ENCODE measurements at places on chromosomes 16 and 17.

- no peak for DNase-seq
Observed at GRCh38 chr16:1049113-1049975, 23.2 kb upstream of the SSTR5 start.

- no peak for DNase-seq
Observed at GRCh38 chr16:11498683-11499082, 88.0 kb downstream of the LITAF start.

DNA sequence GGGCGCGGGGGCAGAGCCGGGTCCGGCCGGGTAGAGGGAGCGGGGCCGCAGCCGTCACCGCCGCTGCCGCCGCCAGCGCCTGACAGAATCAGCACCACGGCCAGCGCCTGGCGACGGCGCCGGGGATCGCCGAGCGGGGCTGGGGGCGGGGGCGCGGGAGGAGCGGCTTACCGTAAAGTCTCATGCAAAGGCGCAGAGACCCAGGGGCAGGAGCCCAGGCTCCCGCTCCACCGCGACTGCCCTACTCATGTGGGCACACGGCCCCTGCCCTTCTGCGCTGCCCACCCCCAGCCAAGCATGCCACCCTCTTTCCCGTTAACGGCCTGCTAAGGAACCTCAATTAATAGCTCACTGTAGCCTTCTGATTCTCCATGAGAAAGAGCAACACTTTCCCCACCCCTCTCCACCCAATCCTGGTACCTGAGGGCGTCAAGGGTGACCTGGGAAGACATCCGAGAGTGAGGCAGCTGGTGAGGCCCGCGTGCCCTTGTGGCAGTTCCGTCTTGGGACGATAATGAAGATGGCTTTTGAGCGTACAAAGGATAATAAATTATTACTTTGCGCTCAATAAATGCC lies at the start of gene SEZ6:
SEZ6 (minus strand) TSS at position 98 of the 576 bp plus-strand sequence. CDS start 164 bp downstream, outside the sequence.
- no peak for DNase-seq

DNA sequence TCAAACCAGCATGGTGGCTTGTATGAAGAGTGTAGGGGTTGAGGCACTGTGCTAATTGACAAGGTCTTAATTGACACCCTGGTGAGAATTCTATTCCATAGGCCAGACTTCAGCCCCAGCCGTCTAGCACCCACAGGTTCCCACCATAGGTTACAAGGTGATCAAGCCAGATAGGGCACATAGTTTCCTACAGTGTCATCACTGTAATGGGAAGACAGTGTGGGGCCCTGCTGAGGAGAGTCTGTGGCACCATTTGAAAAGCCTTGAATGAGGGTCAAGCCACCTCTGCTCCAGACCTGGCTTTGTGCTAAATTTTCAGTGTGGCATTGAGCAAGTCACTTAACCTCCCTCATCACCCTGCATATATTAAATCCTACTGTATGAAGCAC lies 36.2 kb downstream of the YPEL2 start:
- DNase-seq: no peak

- no peak for DNase-seq
Observed at GRCh38 chr16:4646773-4647643, 22.4 kb downstream of the MGRN1 start.

- no peak for DNase-seq
Observed at GRCh38 chr16:11570258-11570657, 16.5 kb downstream of the LITAF start.
